GM13977 (cell line): ENCODE measurements at places on chromosomes 2 and 18.

DNA sequence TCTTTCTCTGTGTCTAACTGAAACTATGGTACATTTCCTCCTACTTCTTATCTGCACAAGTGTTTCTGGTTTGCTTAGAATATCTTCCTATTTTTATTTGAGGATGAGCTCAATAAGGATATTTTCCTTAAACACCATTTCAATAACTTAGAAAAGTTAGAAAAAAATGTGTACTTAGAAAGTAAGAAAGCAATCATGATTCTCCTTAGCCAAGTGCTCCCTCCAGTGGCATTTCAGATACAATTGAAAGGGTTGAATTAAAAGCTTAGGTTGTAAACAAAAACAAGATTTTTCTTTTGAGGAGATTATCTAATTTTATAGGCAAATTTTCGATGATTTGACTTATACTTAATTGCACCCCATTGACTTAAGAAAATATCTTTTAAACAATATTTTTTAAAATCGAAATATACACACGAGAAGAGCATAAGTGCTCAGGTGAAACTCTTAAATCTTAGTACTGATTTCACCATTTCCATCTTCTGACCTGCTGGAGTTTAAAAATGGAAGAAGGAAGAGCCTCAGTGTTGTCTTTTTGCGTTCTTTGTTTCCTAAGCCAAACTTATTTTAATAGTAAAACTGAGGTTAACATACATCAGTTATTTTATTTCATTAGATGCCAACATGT, 26.9 kb downstream of the C18orf63 start:
- peak; percentile 14 for DNase-seq

- peak; percentile 56 for DNase-seq
These were observed 430 bp downstream of the BIN1 start for GRCh38 chr2:127106457-127106990.

DNA sequence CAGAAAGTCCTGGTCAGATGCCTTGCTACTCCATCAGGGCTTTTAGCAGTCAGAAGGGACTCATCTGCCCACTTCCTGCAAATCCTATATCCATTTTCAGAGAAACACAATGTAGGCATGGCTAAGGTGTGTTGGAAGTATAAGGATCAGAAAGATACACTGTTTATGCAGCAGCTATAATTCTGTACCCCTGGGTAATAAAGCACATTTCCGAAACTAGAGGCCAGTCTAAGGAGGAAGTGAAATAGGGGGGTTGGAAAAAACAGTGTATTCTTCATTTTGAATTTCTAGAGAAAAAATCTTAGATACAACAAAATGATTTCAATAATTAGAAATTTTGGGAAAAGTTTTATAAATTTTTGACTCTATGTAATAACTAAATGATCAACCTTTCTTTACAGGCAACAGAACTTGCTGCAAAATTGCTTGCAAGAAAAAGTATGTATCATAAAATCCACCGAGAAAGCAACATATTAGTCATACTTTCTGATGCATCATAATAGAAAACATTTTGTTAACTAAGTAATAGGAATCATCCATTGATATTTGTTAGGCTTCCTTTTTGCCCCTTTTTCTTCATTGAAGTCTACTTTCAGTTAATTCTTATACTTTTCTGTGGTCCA, 47.4 kb downstream of the FSIP2 start:
- DNase-seq = peak; percentile 16

DNA sequence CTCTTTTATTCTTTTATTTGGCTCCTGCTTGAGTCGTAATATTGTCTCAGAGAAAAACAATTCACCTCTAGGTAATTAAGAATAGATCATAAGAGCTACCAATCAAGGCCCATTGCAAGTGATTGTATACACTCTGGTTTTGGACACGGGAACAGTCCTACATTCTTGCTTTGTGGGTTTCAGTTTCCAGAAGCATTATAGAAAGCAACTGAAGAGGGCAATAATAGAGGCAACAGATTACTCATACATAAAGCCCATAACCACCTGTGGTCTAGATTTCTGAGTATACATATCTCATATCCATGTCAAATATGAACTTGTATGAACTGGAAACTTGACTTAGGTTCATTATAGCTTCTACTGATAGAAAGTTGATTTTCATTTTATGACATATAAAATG, 65.4 kb downstream of the DIS3L2 start:
- peak; percentile 58 for DNase-seq

- no peak for DNase-seq
These were observed 19.6 kb downstream of the ANKMY1 start for GRCh38 chr2:240538031-240538780.
